CD4-positive, alpha-beta T cell (primary cell): ENCODE measurements at places on chromosomes 12 and 14. TPM values are rescaled to one million over a fixed set of nuclear protein-coding genes. Genes with fewer than 3 reads are reported as not detected.

Gene IGF1
- total RNA-seq, result not detected

Gene FGF23
- not detected for total RNA-seq

Gene FAR2
- total RNA-seq, result 0.53 TPM

DNA sequence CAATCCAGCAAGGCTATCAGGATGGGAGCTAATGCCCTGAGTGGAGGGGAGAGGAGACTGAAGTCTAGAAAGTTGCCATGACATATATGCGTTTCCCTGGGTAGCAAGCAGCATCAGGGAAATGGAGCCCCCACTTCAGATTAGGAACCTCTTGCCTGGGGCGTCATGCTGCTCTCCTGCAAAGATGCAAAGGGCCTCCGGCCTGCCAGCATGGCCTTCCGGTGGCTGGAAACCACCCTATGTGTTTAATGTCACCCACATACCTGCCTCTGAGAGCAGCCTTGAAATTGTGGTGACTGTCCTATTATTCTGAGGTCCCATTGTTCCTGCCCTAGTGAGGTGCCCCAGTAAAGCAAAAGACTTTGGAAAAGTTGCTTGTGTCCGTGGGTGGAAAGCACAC lies 10.0 kb upstream of the IFI27L2 start:
- no peak for DNase-seq

Gene BCL7A
- 4.4 TPM for total RNA-seq

DNA sequence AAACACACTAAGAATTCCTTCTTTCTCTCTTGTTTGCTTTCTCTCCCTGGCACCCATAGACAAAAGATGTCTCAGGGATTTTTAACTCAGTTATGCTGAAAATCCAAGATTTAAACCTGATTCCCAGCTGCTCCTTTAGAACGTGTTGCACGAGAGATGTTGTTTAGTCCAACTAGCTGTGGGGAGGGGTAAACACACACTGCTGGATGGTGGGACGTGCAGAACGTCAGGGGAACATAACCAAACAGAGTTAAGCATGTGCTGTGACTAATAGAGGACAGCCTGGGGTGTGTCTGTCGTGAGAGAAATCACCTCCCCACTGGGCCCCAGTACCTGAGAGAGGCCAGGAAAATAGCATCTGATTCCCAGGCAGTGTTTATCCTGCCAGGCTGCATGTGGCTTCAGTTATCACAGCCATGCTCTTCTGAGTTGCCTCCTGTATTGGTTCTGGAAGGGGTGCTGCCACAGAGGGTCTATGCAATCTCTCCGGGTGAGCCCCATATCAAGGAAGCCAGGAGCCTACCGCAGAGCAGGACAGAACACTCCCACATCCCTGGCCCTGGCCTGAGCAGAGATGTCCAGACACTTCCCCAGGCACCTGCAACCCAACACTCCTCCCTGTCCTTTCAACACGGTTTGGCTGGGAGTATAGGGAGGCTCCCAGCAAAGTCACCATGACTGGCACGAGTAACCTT lies 112.7 kb upstream of the EGLN3 start:
- no peak for DNase-seq

DNA sequence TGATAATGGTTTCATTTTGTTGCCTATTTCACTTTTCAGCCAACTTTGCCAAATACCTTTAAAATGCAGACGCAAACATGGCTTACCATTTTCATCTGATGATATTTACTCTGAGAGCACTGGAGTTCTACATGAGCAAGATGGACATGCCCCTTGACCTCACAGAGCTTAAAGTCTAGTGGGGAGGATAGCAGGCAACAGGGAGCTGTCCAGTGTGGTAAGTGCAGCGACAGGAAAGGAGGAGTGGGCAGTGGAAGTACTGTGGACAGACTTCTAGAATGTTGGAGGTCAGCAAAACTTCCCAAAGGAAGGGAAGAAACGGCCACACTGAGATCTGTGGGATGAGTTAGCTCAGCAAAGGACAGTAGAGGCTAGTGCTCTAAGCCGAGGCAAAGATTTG lies 25.3 kb downstream of the LRIG3 start:
- no peak for DNase-seq

Gene PSMA6
- 80.8 TPM for total RNA-seq

GRCh38 chr12:30624009-30624408 lies 71.7 kb downstream of the IPO8 start:
- no peak for DNase-seq

Gene RNF34
- total RNA-seq, result 60.6 TPM

Gene RNASE8
- total RNA-seq, result not detected

GRCh38 chr12:106954462-106955376 lies 988 bp upstream of the TMEM263 start:
- no peak for DNase-seq

DNA sequence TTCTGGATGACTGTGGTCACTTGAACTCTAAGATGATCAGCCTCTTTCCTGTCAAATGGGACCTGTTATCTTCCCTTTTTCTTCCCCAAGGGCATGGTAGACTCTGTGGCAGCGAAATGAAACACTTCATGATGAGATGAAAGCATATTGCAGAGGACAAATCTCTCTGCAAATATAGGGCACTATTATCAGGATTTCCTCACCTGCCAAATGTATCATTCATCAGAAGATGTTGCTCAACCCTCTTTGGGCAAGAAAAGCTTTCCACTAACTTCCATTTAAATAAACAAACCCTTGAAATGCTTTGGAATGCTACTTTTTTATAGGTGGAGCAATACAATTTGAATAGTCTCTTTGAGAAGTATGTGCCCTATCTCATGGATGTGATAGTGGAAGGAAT lies 105.0 kb downstream of the DNAH10 start:
- no peak for DNase-seq

GRCh38 chr14:105398726-105399465 lies 558 bp downstream of the TEX22 start:
- no peak for DNase-seq

Gene FAM90A1
- 0.47 TPM for total RNA-seq

Gene TDRD9
- total RNA-seq, result 0.17 TPM

GRCh38 chr12:93441081-93441616 lies 598 bp downstream of the UBE2N start:
- DNase-seq, result peak; percentile 47

GRCh38 chr14:59438195-59438647 lies 27.0 kb downstream of the GPR135 start:
- DNase-seq, result no peak

- DNase-seq, result no peak
Measured at GRCh38 chr12:106739815-106740530, 34.5 kb upstream of the RIC8B start.

Gene SERPINA5
- not detected for total RNA-seq

Gene TEDC1
- 102 TPM for total RNA-seq

Gene LUM
- total RNA-seq, result not detected

Gene PMCH
- total RNA-seq, result not detected

DNA sequence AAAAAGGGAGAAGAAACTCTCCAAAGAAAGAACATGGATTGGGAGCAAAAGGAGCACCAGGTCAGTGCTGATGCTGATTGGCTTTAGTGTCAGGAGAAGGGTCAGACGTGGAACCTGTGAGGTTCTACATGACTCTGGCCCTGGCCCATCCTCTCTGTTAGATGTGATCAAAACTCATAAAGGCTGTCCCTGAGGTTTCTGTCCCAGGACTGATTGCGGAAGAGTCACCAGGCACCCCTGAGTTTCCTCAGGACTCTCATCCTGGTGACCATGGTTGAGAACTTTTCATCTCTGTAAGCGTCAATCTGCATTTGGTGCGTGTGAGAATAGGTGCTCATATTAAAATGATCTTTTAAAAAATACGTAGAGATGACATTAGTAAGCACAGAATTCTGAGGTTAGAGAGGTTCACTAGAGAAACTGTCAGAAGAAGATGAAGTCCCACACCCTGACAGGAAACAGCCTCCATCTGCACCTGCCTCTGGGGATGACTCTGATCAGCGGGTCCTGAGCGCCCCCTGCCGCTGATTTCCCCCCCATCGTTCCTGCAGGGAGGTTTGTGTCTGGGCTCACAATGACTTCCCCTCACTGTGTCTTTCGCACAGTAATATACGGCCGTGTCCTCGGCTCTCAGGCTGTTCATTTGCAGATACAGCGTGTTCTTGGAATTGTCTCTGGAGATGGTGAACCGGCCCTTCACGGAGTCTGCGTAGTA lies 741.8 kb downstream of the TMEM121 start:
- peak; percentile 86 for DNase-seq

- DNase-seq, result no peak
Measured at GRCh38 chr14:44211718-44212117, 295.4 kb downstream of the FSCB start.

DNA sequence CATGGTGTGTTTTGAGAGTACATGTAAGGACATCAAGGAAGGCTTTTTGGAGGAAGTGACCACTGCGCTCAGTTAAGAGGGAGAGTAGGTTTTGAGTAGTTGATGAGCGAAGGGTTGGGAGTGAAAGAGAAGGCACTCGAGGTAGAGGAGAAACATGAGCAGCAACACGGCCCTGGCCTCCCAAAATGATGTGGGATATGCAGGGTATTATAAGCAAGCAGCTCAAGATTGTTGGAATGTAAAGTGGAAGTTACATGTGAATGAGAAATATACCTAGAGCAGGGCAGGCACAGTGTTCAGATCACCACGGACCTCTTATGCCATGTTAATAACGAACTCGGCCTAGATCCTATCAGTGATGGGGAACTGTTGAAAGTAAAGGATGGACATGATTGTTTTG lies 2.1 kb upstream of the ARHGDIB start:
- DNase-seq, result no peak

Gene HNRNPA1
- 1,994 TPM for total RNA-seq

DNA sequence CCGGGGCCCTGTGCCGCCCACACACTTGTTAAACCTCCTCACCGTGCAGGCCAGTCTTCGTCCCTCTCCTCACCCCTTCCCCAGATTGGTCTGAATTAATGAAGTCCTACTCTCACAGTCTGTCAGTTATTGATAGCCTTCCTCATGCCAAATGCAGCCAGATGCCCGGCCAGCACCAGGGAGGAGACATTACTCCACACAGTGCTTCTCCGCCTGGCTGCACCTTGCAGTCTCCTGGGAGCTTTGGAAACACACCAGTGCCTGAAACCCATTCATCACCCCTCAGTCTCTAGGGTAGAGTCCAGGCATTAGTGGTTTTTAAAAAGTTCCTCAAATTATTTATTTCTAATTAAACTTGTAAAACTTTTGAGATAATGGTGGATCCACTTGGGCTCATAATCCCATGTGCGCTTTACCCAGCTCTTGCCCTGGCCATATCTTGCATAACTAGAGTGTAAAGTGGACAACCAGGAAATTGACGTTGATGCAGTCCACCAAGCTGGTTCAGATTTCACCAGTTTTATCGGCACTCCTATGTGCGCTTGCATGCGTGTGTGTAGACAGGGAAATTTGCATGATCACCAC lies 38.2 kb upstream of the TSPAN9 start:
- DNase-seq, result no peak

DNA sequence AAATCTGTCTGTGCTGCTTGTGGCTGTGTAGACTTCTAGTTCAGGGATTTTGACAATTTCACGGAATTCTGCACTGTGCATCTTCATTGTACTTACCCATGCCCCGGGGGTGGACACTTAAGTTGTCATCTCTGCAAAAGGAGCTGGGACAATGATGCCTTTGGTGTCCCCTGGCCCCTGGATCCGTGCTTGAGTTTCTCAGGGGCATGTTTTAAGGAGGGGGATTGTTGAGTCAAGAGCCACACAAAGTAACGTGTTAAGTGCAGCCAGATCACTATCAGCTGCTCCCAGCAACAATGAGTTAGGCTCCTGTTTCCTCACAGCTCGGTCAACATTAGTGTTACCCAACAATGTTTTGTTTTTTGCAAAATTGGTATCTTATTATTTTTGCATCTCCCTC lies 305.0 kb upstream of the DIO3 start:
- DNase-seq, result no peak

- DNase-seq, result no peak
Measured at GRCh38 chr12:114274131-114274530, 131.8 kb downstream of the TBX5 start.

Gene HAL
- total RNA-seq, result 0.95 TPM

DNA sequence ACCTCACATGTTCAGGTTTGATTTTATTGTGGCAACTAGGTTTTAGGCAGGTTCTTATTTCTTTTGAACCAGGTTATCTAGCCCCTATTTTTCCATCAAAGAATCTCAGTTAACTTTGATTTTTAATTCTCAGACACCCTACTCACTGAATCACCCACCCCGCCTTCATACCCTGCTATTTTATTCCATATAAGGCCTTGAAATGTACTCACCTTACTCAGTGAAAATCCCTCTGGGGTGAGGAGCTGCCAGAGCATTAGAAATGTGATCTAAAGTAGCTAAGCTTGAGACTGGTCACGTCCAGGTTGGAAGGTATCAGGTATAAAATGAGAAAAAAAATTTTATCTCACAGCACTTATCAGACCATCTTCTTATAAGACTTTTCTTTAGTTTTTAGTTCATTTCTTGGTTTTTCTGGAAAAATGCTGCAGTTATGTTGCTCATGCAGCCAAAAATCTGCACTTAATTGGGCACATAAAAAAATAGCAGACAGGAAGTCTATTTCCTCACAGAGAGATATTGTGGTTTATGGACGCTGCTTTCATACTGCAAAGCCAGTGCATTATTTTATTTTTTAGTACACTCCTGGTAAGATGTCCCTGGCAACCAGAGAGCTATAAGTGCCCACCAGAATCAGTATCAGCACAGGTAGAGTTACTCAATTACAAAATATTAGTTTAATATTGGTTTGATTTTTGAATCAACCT lies 101.5 kb upstream of the CCDC91 start:
- DNase-seq, result no peak

DNA sequence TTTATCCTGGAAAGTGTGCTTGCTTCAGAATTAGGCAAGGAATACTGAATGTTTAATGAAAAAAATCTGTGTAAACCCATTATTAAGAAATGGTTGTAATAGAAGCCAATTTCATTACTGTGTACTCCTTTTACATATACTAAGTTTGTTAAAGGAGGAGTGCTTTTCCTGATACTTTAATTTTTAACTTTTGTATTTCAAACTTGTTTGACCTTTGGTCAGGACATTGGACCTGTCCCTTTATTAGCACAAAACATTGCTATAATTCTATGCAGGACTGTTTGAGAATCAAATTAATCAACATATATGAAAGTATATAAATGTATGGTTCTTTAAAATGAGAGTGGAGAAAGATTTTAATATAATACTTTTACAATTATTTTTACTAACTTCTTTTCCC lies 659.6 kb downstream of the TMTC2 start:
- DNase-seq, result no peak

DNA sequence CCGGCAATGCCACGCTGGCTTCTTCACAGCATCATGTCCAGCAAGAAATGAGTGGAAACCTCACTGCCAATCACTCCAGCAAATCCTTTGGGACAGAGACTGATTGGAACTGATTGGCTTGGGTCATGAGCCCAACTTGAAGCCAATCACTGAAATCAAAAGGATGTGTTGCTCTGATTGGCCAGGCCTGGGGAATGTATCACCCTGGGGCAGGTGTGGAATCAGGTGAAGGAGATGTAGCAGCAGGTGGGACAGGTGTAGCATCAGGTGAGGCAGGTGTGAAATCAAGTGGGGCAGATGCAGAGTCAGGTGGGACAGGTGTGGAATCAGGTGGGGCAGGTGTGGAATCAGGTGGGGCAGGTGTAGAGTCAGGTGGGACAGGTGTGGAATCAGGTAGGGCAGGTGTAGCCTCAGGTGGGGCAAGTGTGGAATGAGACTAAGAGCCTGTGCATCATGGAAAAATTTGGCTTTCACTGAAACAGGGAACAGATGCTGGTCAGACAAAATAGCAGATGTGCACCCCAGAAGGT lies 206.4 kb downstream of the SLC15A4 start:
- no peak for DNase-seq
